Stimulated activated naive CD4-positive, alpha-beta T cell (primary cell): ENCODE measurements at places on chromosomes 7 and 10.

DNA sequence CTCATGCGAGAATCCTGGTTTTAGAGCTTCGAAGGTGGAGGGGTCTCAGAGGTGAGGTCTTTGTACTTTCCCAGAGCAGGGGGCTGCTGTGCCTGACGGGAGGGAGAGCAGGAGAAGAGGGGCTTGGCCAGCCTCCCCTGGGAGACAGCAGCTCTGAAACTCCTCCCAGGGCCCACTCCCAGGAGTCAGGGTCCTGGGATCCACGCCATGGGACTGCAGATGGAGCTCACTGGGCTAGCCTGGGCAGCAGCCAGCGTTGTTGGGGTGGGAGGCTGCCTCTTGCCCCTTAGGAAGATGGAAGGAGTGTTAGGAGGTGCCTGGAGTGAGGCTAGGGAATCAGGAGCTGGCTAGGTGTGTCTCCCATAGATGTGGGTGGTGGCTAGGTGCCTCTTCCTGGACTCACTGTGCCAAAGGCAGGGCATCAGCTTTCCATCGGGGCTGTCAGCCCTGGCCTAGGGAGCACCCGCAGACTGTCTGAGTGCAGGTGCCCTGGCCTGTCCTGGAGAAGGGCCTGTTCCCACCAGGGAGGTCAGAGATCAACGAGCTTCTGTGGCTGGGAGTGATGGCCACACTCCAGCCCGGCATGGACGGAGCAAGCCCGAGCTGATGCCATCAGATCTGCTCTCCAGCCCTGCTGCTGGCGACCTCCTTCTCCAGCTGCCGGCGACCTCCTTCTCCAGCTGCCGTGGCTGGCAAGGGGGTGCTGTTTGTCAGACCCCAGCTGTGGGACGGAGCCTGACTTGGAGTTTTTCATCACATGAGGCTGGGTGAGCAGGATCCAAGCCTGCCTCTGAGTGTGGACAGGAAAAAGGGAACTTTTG is 111.3 kb downstream of the PTPN20 start:
- no peak for DNase-seq

DNA sequence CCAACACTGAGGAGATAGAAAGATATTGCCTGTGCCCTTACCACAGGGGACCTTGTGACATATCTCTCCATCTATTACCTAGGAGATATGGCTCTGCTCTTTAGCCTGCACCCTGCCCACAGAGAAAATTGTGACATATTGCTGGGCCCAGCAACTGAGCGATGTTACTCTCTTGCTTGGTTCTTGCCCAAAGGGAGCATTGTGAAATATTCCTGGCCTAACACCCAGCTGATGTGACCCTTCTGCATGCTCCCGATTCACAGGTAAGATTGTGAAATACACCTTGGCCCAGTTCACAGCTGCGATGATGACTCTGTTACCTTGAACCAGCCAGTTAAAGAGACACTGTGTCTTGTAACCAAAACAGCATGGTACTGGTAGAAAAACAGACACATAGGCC is 37.2 kb upstream of the ZNF107 start:
- DNase-seq, result no peak

- no peak for DNase-seq
Measured at GRCh38 chr7:15628876-15629275, 57.6 kb downstream of the MEOX2 start.

- no peak for DNase-seq
Measured at GRCh38 chr7:102264367-102264891, 22.2 kb upstream of the SH2B2 start.

DNA sequence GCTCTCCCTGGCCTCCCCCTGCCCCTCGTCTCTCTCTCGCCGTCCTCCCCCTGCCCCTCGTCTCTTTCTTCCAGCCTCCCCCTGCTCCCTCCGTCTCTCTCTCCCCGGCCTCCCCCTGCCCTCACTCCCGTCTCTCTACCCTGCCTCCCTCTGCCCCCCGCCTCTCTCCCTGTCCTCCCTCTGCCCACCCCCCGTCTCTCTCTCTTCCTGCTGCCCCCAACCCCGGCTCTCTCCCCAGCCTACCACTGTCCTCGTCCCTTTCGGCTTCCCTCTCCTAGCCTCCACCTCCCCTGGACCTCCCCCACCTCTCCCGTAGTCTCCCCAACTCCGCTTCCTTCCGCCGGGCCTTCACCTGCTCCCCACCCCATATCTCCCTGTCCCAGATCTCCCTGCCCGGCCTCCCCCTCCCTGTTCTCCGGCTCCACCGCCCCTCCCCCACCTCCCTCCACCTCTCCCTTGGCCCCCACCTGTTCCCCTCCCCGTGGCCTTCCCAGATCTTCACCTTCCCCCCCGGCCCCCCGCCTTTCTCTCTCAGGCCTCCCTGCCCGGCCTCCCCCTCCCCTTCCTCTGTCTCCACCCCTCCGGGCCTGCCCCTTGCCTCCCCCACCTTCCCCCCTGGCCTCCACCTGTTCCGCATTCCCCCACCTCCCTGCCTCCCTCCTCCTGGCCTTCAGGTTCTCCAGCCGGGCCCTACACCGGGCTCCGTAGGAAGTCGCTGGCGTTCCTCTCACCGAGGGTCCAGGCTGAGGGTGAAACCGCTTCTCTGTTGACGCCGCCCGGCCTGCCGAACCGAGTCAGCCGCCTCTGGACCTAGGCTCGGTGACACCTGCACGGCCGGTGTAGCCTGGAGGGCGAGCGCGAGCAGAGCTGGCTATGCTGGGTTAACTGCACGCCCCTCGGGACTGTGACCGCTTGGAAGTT is 1.2 kb downstream of the GET4 start:
- no peak for DNase-seq

DNA sequence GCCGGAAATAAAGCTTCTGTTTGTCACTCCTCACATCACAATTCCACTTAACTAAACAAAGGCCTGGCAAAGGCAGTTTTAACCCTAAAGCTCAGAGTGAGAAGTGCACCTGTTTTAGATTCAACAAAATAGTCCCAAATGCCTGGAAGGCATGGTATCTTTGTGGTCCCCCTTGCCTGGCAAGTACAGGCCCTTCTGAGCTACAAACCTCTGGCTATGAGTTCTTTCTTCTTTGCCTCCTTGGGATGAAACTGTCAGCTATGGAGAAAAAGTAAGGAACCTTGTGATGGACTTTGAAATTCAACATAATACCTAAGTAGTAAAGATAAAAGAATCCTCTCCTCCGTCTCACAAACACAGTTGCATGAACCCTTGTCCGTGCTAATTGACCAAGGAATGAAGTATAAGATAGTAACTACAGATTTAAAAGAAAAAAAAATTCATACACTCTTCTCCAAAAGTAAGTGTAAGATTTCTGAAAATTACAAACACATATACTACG is 244.5 kb upstream of the ETV1 start:
- no peak for DNase-seq

GRCh38 chr10:70355051-70356021 is 27.1 kb downstream of the LRRC20 start:
- no peak for DNase-seq

GRCh38 chr7:44914992-44915607 is 29.8 kb upstream of the PURB start:
- DNase-seq, result no peak

DNA sequence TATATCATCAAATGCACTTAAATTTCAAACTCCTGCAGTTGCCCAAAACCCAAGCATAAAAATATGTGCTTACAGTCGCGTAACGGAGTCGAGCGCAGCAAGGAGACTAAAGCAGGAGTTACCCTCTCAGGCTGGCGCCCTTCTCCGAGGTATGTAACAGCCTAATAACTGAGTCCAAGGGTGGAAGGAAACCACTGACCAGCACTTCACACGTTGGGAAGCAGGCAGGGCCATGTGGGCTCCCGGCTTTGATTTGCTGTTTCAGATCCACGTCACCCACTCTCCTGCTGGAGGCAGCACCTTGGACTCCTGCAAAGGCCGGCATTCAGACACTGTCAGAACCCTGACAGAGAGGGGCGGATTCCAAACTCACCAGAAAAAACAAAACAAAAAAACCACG is 123.8 kb downstream of the DIP2C start:
- no peak for DNase-seq

DNA sequence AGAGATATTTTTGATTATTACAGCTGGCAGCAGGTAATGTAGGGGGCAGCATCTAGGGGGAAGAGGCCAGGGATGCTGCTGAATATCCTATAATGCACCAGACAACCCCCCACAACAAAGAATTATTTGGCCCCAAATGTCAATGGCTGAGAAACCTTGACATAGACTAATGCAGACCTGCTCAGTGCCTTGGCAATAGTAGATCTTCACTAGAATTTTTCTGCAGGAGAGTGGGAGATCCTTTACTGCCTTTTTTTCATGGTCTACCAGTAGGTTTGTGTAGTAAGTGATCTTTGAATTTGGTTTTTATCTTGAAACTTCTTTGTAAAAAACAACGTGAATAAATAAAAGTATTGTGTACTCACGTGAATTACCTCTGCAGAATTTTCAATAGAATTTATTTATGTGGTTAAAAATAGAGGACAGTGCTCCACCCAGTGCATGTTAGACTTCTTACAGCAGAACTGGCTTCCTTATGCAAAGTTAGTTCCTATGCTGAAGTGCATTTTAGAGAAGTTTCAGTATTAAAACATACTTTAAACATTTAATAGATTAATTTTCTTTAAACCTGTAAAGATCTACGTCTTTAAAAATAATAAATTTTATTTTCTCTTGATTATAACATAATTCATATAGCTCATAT is 199.6 kb upstream of the HDAC9 start:
- DNase-seq, result no peak

DNA sequence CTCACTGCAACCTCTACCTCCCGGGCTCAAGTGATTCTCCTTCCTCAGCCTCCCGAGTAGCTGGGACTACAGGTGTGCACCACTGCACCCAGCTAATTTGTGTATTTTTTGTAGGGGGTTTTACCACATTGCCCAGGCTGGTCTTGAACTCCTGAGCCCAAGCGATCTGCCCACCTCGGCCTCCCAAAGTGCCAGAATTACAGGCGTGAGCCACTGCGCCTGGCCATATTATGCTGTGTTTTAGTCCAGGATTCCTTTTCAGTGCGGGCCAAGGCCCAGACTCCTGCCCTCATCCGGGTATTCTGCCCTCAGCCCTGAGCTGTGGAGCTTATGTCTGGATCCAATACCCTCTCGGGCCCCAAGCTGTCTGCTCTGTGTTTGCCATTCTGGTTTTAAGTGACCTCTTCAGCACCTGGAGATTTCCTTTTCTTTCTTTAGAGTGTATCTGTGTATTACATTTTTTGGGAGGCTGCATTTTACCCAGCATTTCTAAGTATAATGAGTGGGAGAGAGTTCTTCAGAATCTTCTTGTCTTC is 114.9 kb downstream of the BUB3 start:
- no peak for DNase-seq

DNA sequence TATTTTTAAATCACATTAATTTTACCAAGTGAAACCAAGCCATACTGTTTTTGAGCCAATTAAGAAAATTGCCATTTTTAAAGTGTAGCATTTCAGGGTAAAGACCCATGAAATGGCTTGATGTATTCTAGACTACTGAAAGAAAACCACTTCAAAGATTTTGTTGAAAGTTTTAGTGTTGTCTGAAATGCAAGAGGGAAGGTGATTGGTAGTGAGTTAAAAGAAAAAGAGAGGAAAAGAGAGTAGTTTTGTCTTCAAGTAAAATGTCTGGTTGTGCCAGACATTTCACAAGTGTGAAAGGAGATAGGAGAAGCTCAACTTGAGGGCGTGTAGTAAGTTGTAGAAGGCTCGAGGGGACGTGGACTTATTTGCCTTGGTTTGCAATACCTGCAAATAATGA is 41.6 kb downstream of the CALML5 start:
- no peak for DNase-seq

DNA sequence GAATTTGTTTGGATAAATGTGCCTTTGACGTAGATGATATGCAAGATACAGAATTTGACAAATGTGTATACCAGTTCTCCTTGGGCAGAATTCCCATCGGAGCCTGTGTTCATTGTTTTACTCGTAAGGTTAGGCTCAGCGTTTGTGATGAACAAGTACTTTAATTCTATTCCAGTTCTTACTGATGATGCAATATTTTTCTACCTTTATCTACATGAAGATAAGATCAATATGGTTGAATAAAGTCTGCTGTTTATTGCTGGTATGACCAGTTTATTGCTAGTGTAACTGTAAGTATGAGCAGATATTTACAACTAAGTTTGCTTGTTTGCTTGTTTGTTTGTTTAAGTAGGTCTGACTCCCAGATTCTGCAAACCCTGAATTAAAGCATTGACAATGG is 145.4 kb upstream of the ADARB2 start:
- no peak for DNase-seq

DNA sequence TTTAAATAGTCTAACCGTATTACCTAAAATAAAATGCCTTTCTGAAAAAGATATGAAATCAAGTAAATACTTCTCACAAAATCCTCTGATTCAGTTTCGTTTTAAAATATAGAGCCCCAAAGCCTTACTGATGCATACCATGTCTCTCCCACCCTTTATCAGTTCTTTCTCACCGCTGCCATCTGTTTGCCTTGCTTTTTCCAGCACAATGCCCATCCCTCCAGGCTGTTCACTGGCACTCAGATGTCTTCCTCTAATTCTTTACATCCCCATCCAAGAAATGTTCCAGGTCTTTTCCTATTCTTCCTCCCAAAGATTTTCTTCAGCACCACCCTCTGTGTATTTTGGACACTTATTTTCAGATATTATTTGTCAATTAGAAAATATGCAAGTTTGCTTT is 116.5 kb upstream of the LRRN3 start:
- no peak for DNase-seq

GRCh38 chr7:100215895-100216294 is 3.9 kb upstream of the PVRIG start:
- no peak for DNase-seq

GRCh38 chr10:8278099-8278498 is 223.6 kb downstream of the GATA3 start:
- DNase-seq, result no peak

DNA sequence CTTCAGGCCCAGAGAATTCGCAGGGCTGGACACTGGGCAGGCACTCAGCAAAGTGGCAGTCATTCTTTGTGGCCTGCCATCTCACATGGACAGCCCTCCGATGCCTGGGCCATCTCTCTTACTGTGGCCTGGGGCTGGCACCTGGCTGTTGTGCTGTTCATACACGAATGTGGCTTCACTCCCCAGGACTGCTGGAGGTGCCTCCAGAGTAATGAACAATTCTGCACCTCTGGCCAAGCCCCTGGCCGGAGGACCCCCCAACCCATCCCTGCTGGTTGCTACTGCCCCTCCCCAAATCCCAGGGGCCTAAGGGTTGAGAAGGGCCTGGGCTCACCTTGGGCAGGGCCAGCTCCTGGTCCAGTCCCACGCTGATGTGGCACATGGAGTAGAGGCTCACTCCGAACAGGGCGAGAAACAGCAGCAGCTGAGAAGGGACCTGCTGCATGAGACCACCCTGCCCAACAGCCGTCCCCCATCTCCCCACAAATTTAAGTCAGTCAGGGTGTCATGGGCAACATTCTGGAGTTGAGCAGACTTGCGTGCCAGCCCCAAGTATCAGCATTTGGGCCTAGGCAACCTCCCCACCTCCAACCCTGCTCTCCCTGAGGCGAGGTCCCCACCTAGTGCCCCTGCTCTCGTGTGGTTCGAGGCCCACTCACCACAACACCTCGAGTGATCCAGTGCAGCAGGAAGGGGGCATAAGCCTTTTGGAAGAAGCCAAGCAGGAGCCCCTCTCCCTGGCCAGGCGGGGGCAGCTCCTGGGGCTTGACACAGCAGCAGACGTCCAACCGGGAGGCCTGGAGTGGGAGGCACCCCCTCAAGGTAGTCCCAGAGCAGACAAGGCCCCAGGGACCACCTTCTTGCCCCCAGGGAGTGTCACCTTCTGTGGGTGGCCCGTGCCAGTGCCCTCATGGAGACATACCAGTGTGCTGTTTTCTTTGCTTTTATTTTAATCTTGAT is 9.4 kb downstream of the NPC1L1 start:
- no peak for DNase-seq

GRCh38 chr7:97138830-97139229 is 21.3 kb downstream of the SDHAF3 start:
- DNase-seq, result no peak

- DNase-seq, result no peak
Measured at GRCh38 chr7:64078699-64078994, 33.4 kb downstream of the ZNF727 start.
